ENCODE measurements at places on chromosomes 3 and 15. TPM values are rescaled to one million over a fixed set of nuclear protein-coding genes. Genes with fewer than 3 reads are reported as not detected.

DNA sequence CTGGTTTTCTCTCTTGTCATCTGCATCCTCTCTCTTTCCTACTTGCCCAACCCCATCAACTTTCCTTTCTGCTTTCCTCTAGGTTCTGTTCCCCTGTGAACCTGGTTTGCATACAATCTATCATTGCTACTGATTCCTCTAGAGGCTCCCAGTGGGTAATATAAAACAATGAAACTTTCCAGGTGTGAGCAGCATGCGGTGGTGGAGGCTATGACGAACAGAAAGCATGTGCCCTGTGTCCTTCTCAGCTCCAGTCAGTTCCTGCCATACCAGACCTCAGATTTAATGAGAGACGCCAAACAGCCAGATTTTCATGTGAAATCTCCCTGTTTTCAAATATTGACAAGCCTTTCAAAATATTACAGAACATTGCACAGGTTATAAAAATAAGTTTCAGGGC is 3.5 kb upstream of the ACAP2 start:
- no peak for DNase-seq

The CPLX3 gene
- total RNA-seq = 0.32 TPM

DNA sequence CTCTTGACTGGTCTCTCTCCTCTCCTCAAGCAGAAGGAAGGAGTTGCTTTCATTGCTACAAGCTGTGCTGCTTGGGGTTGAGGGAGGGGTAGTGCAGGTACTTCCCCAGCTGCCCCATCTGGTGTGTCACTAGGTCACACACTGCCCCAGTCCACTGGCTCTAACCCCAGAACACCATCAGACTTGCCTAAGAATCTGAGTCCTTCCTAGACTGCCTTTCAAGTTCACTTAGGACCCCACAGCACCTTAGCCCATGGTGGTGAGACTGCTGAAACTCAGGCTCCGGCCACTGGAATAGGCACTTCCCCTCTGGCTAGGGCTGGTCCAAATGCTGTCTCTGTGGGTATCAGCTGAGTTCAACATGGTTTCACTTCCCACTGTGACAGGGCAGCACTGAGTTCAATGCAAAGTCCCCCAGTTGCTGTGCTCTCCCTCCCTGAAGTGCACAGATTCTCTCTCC is 279.7 kb upstream of the GOLGA6L4 start:
- no peak for DNase-seq

The THSD4 gene
- 0.16 TPM for total RNA-seq
